ENCODE measurements at places on chromosomes 1 and 21.

DNA sequence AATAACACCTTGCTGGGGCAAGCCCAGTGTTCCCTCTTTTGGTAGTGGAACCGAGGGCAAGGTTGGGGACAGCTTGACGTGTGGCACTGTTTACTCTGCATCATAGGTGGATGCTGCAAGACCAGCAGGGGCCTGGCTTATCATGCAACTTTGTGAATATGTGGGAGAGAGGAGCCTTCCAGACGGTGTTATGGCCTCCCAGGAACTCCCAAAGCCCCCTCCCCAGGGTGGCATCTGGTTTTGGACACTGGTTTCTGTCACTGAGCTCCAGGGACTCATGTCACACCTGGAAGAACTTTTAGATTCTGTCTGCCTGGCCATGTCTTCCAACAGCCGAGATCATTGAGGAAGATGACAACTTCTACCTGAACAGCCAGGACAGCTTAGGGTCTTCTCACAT is 1.4 kb upstream of the TLR5 start:
- DNase-seq, result no peak

DNA sequence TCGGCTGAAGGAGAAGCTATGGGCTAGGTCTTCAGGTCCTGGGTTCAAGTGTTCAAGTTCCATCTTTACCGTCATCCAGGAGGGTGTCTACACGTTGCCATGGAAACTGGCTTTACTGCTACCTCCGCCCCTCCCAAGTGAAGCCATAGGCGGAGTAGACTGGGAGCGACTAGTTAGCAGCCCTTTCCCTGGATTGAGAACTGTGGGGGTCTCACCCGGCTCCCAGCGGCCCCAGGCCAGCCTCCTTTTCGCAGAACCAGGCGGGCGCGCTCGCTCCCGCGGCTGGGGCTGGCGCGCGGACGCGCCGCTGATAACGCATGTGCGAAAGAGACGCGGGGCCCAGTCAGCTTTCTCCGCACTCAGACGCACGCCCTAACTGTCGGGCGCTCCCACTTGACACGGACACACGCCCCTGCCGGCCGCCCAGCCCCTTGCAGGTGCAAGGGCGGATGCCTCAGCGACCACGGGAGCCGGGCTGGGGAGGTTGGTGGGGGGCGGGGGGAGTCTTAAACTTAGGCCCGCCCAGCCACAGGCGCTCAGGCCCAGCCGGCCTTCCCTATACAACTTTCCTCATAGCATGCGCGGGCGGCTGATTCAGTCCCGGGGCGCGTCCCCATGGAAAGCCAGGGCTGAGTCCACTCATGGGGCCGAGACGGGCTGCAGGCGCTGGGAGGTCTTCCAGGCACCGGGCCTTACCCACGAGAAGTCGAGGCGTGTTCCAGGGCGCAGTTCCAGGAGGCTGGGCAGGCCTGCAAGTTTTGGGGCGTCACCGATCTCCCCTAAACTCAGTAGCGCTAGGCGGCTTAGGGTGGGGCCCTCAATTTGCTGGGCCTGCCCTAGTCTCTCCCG is 7.4 kb downstream of the EFNA4 start:
- peak; percentile 81 for DNase-seq

- DNase-seq, result no peak
Observed at GRCh38 chr1:78919150-78919549, 87.4 kb downstream of the ADGRL4 start.

- DNase-seq, result no peak
Observed at GRCh38 chr1:53771648-53772047, 32.7 kb upstream of the GLIS1 start.

DNA sequence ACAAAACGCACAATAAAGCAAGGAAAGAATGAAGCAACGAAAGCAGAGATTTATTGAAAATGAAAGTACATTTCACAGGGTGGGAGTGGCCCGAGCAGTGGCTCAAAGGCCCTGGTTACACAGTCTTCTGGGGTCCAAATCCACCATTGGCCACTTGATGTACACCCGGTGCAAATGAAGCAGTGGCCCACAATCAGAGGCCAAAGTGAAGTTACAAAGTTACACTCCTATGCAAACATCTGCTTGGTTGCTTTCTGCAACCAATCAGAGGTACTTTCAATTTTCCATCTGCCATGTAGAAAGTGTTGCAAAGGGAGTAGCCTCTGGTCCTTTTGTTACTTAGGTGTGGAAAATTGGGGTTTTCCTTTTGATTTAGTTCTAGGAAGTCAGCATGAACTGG is 10.0 kb upstream of the DNAH14 start:
- no peak for DNase-seq

GRCh38 chr1:231576804-231577718 is 48.6 kb downstream of the TSNAX start:
- DNase-seq, result no peak

- no peak for DNase-seq
Observed at GRCh38 chr1:53540604-53541262, 81.5 kb downstream of the DMRTB1 start.

DNA sequence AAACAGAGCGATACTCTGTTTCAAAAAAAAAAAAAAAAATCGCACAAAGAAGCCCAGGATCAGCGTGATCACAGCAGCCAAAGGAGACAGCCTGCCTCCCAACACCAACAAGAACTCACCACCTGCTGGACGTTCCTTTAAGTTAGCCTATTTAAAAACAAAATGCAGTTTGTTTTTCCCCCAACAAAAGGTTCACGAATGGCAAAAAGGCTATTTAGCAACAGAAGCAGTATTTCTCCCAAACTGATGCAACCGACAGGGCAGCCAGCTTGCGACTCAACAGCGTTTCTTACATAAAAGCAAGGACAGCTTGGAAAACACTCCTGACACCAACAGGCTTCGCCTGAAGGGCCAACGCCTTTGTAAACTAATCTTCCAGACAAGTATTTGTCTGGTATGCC is 6.8 kb downstream of the SSU72 start:
- no peak for DNase-seq

GRCh38 chr1:174982971-174983689 is 16.6 kb upstream of the CACYBP start:
- DNase-seq, result peak; percentile 28

DNA sequence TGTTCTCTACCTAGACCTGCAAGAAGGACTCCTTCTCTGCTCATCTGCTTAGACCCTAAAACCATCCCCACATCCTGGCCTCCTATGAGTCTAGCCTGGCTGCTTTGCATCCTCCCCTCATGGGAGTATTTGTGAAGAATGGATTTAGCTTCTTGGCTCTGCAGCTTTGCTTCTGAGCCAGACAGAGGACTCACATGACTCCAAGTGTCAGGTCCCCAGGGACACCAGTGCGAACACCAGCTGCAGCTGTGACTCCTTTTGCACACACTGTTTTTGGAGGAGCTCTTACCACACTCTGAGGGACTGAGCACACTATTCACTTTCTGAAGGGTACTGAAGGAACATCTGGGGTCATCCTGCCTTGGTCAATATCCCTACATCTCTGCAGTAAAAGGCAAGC is 131.8 kb upstream of the SGIP1 start:
- peak; percentile 47 for DNase-seq

- no peak for DNase-seq
Observed at GRCh38 chr1:230031131-230031530, 35.9 kb upstream of the GALNT2 start.

GRCh38 chr1:75330624-75331023 is 196.4 kb downstream of the LHX8 start:
- DNase-seq, result no peak

DNA sequence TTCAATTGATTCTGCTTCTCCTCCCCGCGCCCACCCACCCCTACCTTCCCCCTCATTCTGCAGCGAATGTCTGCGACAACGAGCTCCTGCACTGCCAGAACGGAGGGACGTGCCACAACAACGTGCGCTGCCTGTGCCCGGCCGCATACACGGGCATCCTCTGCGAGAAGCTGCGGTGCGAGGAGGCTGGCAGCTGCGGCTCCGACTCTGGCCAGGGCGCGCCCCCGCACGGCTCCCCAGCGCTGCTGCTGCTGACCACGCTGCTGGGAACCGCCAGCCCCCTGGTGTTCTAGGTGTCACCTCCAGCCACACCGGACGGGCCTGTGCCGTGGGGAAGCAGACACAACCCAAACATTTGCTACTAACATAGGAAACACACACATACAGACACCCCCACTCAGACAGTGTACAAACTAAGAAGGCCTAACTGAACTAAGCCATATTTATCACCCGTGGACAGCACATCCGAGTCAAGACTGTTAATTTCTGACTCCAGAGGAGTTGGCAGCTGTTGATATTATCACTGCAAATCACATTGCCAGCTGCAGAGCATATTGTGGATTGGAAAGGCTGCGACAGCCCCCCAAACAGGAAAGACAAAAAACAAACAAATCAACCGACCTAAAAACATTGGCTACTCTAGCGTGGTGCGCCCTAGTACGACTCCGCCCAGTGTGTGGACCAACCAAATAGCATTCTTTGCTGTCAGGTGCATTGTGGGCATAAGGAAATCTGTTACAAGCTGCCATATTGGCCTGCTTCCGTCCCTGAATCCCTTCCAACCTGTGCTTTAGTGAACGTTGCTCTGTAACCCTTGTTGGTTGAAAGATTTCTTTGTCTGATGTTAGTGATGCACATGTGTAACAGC is 339.9 kb downstream of the NTNG1 start:
- no peak for DNase-seq

DNA sequence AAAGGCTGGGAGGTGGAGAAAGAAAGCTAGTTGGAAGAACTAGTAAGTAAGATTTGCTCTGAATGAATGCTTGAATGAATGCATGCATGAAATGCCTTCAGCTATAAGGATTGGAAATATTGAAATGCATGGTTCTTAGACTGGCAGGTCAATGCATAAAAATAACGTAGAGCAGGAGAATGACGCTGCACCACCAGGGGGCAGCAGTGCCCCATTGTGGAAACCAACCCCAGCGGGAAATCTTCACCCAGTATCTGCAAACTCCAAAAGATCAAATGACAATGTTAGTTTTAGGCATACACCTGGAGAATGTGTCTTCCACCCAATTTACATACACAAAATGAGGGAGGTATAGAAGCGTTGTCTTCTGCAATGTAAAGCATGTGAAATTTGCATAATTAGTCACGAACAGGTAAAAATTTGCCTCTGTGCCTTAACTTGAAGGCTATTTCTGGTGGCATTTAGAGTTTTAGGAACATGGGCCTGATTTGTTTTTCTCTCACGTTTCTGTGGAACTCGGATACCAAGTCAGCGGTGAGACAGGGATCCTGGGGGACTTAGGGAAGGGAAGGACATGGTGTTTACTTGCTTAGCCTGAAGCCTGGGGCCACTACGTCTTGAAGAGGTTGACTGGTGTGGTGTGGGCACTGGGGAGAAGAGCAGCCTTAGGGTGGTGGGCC is 78.6 kb downstream of the HHAT start:
- peak; percentile 56 for DNase-seq

GRCh38 chr21:39159342-39160063 is 23.7 kb downstream of the PSMG1 start:
- no peak for DNase-seq

- no peak for DNase-seq
Observed at GRCh38 chr21:27425172-27425571, 458.3 kb upstream of the ADAMTS5 start.

- DNase-seq, result no peak
Observed at GRCh38 chr1:94922761-94923331, 4.1 kb downstream of the CNN3 start.

- no peak for DNase-seq
Observed at GRCh38 chr1:199508653-199509052, 518.9 kb upstream of the NR5A2 start.

GRCh38 chr1:12052008-12052573 is 11.0 kb upstream of the TNFRSF8 start:
- peak; percentile 84 for DNase-seq

DNA sequence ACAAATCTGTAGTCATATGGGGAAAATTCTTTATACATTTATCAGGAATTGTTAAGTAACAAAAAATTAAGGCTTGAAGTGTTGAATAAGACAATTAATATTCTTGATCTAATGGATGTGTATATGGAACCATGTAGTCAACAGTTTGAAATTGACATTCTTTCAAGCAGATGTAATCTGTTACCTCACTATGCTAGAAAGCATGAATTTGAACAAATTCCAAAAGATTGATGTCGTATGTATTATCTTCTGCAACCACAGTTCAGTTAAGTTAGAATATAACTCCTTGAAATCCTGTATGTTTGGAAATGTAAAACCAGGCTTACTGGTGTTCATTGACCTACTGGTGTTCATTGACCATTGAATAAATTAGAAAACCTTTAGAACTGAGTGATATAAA is 16.1 kb downstream of the CCDC18 start:
- no peak for DNase-seq

GRCh38 chr21:20998456-20998789 is 214 bp downstream of the NCAM2 start:
- DNase-seq, result no peak

GRCh38 chr1:173798078-173798477 is 26.4 kb upstream of the DARS2 start:
- DNase-seq, result no peak

DNA sequence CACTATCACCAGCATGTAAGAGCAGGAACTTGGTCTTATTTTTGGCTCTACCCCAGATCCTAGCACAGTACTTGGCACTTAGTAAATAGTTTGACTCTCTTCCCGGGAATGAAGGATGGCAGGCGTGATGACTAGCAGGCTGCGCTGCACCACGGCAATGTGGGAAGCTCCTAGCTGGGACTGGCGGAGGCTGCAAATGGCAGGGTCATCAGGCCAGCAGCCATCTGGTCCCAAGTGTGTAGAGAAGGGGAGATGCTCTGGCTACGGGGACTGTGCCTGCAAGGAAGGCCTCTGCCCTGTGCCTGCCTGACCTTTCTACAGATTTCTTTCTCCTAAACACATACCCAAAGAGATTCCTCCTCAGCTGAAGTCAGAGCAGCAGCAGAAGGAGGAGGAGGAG is 95.0 kb downstream of the KCND3 start:
- DNase-seq, result no peak

DNA sequence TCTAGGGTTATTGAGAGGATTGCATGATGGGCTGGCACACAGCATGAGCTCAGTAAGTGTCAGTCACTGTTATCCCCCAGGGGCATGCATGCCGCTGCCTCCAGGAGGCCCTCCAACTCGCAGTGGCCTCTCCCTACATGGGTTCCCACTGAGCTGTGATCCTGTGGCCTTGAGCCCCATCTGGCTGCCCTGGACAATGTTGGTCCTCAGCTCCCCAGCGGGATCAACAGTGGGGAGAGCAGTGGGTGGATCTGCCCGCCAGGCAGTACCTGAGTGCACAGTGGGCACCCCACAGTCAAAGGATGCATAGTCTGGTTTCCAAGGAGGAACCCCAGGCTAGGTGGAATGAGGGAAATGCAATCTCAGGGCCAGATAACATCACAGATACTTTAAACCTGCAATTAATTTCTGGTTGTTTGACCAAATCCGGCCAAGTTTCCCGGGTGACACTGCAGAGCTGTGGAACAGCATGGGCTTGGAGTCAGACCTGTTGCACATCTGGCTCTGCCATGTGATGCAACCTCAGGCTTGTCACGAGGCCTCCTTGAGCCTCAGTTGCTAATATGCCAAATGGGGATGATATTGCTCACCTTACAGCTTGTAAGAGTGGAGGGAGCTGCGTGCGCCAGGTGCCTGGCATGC is 9.3 kb downstream of the PADI3 start:
- no peak for DNase-seq

GRCh38 chr1:46396441-46397398 is 2.6 kb downstream of the FAAH start:
- DNase-seq, result no peak

GRCh38 chr1:38014171-38014570 is 1.6 kb downstream of the UTP11 start:
- DNase-seq, result no peak

Measured in GM13977 (cell line).